Activated T-helper 2 cell treated with anti-CD3 and anti-CD28 coated beads, Interferon-gamma antibody, Interleukin-2, Interleukin-4, amounts not matched to agents 10 μg/mL and 5 μg/mL and 100 μg/mL, durations not matched to agents 14 hours and 24 hours and 36 hours (primary cell): ENCODE measurements at places on chromosomes 2 and 18.

GRCh38 chr2:103264058-103264768 lies 502.4 kb downstream of the TMEM182 start:
- no peak for DNase-seq

- no peak for DNase-seq
Observed at GRCh38 chr2:194750926-194751325, 906.1 kb upstream of the SLC39A10 start.

DNA sequence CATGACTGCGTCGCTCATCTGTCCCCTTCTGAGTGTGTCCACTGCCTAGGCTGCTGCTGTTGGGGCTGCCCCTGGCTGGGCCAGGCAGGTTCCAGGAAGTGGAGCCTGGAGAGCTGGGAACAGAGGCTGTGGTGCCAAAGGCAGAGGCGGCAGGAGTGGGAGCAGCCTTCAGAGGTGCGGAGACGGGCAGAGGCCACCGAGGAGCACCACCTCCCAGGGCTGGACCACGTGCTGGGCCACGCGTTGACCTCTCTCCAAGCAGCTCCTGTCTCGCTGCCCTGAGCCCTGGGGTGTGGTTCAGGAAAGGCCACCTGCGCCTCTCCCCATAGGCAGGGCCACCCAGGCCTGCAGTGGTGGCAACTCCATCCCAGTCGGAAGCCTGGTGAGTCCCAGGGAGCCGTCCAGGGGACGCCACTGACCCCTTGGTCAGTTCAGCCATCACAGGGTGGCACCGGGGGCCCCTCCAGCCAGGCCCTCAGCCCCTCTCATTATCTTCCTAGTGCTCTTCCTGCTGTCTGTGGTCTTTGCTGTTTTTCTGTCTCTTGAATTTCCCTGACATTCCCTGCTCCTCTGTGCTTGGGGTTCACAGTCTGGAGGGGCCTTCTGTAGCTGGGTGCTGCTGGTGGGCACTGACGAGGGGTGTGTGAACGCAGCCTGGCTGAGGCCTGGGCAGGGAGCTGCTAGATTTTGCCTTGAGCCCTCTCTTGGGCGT lies 122.8 kb upstream of the HS6ST1 start:
- no peak for DNase-seq

DNA sequence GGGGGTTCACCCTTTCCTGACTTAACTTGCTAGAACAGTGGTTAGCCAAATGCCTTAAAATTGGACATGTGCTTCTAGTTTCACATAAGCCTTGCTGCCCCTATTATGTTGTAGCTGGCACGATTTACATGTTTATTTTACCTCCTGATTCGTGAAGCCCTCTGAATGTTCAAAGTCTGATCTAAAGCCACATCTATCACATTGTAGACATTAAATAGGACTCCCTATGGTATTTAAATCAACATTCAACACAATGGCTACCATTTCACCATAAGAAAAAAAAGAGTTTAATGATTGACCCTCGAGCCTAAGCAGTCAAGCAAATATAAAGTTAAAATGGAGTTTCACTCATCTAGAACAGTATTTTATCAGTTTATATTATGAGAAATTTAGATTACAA lies 151.5 kb downstream of the GULP1 start:
- no peak for DNase-seq

DNA sequence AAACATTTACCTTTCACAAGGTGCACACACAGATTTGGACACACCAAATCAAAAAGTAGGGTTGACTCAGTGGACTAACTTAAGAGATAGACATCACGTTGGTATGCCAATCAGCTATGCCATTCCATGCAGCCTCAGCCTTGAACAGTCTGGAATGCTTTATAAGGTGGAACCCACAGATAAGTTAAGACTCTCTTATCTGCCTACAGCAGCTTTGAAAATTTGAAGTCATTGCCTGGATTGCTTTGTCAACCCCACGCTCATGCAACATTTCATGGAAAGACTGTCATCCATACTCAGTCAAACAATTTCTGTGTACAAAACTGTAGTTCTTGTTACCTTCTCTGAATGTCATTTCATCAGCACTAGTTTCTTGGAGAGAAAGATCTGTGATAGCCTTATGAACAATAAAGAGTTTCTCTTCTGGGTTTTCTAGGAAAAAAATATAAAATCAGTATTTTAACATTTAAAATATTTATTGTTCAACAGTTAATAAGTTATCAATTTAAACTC lies 1.2 kb downstream of the ERMN start:
- no peak for DNase-seq

GRCh38 chr2:207849443-207849842 lies 79.7 kb upstream of the FZD5 start:
- DNase-seq = no peak

GRCh38 chr2:67219651-67220050 lies 177.5 kb upstream of the ETAA1 start:
- no peak for DNase-seq

DNA sequence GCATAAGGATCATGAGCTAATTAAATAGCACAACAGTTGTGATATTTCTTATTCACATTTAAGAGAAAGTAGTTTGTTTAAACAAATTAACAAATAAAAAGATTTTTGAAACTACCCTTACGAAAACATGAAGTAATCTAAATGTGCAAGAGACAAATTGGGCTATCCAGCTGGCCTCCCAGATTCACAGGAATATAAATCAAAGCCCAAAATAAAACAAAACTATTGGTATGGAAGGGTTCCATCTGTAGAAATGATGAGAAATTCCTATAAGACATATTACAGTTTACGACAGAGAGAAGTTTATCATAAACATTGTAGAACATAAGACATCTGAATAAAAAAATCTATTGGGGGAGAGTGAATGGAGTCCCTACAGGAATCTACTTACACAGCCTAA lies 1125.1 kb downstream of the TDRD15 start:
- no peak for DNase-seq

DNA sequence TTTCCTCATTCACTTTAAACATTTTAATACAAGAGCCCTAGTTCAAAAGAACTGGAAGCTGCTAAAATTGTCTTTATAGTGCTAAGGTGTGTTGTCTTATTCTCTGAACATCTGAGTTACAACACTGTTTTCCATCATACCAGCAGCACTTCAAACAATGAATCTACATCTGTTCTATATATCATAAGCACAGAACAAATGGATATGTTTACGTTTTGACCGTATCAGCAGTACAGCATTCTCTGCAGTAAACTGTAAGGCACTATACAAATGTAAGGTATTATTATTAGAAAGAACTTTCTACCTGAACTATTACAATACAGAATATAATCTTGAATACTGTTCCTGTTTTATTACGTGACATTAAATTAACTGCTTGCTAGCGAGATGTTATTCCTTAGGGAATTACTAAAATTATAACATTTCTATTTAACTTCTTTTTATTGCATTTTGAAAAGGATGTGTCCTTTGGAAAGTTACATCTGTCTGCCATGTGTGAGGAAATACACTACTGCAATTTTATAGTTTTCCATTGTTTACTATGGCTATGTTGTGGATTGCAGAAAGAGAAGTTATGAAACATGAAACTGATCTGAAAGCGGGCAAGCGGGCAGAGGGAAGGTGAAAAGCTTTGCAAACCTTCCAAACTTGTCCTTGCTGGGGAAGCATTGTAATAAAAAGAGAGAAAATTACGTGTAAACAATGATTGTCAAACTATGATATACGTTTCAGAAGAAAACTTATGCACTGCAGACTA lies 13.7 kb downstream of the NCKAP1 start:
- DNase-seq = no peak

GRCh38 chr18:3832025-3832638 lies 382.2 kb downstream of the TGIF1 start:
- no peak for DNase-seq

DNA sequence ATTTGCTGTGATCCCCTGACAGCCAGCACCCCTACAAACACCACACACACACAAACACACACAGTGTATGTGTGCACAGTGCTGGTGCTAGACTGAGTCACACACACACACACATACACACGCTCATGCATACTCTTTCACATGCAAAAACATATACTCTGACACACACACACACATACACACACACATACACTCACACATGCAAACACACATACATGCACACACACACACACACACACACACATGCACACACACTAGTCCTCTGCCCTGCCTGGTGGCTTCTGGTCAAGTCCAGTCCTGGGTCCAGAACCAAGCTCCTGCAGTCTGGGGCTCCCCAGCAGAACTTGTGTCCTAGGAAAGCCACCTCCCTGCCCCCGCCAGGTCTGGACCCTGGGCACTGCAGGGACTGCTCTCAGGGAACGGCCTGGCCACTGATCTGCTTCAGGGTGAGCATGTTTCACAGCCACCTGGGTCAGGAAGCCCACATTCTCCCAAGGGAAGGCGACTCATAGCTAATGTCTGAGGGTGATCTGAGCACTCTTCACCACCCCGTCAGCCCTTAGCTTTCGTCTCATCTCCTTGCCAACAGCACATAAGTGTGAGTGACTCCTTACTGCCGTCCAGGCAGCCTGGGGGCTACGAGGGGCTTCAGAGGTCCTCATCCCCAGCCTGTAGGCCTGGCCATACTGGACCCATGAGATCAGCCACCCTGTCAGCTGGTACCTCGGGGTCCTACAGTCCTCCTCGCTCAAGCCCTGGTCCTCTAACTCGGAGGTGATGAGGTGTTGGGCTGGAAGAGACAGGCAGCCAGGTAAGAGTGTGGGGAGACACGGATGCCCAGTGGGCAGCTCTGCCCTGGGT lies 88.1 kb downstream of the MCFD2 start:
- DNase-seq = no peak

DNA sequence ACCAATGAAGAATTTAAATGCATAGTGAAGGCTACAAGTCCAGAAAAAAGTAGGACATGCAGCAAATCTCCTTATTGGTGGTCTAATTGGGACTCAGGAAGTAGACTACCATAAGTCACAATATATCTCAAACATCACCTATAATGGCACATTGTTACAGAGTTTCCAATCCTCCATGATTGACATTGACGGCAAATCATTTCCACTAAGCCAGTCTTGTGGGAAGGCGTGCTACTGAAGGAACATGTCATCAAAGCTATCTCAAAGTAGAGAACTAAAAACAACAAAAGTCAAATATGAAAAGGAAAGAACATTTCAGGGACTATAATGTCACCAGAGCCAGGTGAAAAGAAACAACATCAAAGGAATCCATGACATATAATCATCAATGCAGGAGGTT lies 166.4 kb upstream of the PID1 start:
- no peak for DNase-seq
